ENCODE measurements at places on chromosomes 16 and 17. TPM values are rescaled to one million over a fixed set of nuclear protein-coding genes. Genes with fewer than 3 reads are reported as not detected.

The NOD2 gene
- 0.52 TPM for total RNA-seq

- peak overlapping the region; percentile 58 for H3K4me3 ChIP-seq
- DNase-seq, result no peak
- H3K36me3 ChIP-seq, result no peaks in the 10 kb centered on the region
- peaks cover 14% of the 10 kb centered on the region for H3K4me1 ChIP-seq
- peaks cover 100% of the 10 kb centered on the region for H3K27me3 ChIP-seq
Measured at GRCh38 chr17:73902416-73903181, 258.4 kb upstream of the SDK2 start.

DNA sequence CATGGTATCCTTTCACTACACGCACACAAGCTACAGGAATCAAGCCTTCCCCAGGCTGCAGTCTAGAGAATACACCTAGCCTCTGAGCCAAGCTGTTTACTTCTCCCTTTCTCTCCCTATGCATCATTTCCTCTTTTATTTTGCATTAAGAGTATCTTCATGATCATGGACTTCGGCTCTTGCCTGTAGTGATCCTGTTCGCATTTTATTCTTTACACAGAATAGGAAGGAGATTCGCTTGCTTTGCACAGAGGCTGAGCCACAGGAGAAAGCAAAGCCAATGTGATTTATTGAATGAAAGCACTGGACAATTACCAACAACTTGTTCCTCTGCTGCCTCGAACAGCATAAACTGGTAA is 172.7 kb downstream of the ANKFN1 start:
- H3K36me3 ChIP-seq, result no peaks in the 10 kb centered on the region
- DNase-seq, result no peak
- H3K27ac ChIP-seq, result no peak overlapping the region
- H3K27me3 ChIP-seq, result peaks cover 35% of the 10 kb centered on the region
- H3K4me1 ChIP-seq, result no peaks in the 10 kb centered on the region
- H3K4me3 ChIP-seq, result no peak overlapping the region

The PRSS36 gene
- 1.4 TPM for total RNA-seq

- H3K4me3 ChIP-seq, result no peak overlapping the region
- H3K4me1 ChIP-seq, result no peaks in the 10 kb centered on the region
- DNase-seq, result no peak
- H3K27me3 ChIP-seq, result no peaks in the 10 kb centered on the region
Measured at GRCh38 chr16:1809281-1809801, 15.8 kb upstream of the IGFALS start.

- H3K4me3 ChIP-seq, result no peak overlapping the region
- H3K4me1 ChIP-seq, result peaks cover 93% of the 10 kb centered on the region
- H3K36me3 ChIP-seq, result no peaks in the 10 kb centered on the region
- peak overlapping the region; percentile 83 for H3K27ac ChIP-seq
- DNase-seq, result no peak
Measured at GRCh38 chr16:67461600-67462278, 19.2 kb downstream of the ATP6V0D1 start.

- DNase-seq, result no peak
- H3K4me3 ChIP-seq, result peak overlapping the region; percentile 70
- H3K4me1 ChIP-seq, result peaks cover 16% of the 10 kb centered on the region
- no peaks in the 10 kb centered on the region for H3K36me3 ChIP-seq
- peak overlapping the region; percentile 50 for H3K27ac ChIP-seq
Measured at GRCh38 chr16:67277999-67278772, 1.1 kb upstream of the PLEKHG4 start.

DNA sequence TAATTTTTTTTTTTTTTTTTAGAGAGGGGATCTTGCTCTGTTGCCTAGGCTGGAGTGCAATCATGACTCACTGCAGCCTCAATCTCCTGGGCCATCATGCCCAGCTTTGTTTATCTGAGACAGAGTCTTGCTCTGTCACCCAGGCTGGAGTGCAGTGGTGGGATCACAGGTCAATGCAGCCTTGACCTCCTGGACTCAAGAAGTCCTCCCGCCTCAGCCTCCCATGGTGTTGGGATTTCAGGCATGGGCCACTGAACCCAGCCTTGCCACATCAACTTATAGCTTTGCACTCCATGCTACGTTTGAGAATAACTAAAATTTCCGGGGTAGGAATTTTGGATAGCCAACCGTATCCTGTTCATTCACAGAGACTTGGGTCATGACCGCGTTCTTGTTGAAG is 30.6 kb downstream of the RNF213 start:
- H3K36me3 ChIP-seq, result peaks cover 85% of the 10 kb centered on the region
- H3K4me1 ChIP-seq, result no peaks in the 10 kb centered on the region

DNA sequence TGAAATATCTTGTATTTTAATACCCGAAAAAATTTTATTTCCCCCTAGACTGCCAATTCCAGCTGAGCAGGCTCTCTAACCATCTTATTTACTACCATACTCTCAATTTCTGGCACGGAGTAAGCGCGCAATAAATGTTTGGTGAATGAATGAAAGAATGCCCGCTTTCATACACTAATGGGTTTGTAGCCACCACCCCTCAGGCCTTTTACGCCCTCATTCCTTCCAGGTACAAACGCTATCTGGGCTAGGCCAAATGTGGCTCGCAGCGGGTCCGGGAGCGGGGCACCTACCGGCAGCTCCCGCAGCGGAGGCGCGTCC is 536 bp upstream of the PLD2 start:
- peaks cover 8% of the 10 kb centered on the region for H3K36me3 ChIP-seq
- H3K27me3 ChIP-seq, result no peaks in the 10 kb centered on the region
- H3K27ac ChIP-seq, result peak overlapping the region; percentile 88
- no peak for DNase-seq
- peak overlapping the region; percentile 88 for H3K4me3 ChIP-seq
- peaks cover 41% of the 10 kb centered on the region for H3K4me1 ChIP-seq

GRCh38 chr17:38982858-38983746 is 15.9 kb upstream of the FBXO47 start:
- no peaks in the 10 kb centered on the region for H3K36me3 ChIP-seq
- no peaks in the 10 kb centered on the region for H3K27me3 ChIP-seq
- H3K4me1 ChIP-seq, result no peaks in the 10 kb centered on the region
- no peak for DNase-seq
- peak overlapping the region; percentile 70 for H3K27ac ChIP-seq

DNA sequence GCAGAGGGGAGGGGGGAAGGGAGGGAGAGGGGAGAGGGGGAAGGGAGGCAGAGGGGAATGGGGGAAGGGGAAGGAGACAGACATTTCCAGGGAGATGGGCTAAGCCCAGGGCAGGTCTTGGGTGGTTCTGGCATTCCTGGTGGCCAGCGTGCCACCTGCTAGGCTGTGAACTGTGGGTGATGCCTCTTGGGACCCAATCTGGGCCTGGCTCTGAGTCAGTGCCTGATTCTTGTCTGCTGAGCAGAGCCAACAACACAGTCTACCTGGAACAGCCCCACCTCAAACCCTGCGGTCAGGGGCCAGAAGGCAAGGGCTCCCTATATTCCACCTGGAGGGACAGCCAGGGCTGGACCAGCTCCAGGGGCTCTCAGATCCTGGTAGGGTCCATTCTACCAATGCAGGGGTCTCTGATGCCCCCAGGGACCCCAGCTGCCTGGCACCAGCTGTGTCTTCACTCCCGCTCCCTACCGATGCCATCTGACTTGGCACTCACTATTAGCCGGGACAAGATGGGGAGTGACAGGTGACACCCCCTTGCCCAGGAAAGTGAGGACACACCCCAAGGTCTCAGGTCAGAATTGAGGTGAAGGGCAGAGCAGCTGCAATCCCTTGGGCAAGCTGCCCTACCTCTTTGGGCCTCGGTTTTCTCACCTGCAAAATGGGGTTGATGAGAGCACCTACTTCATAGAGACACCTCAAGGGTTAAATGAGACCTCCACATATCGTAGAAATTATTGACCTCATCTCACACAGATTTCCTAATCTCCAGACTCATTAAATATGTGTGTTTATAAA is 87.2 kb downstream of the LITAF start:
- no peaks in the 10 kb centered on the region for H3K36me3 ChIP-seq
- no peaks in the 10 kb centered on the region for H3K27me3 ChIP-seq
- no peak overlapping the region for H3K4me3 ChIP-seq
- peaks cover 34% of the 10 kb centered on the region for H3K4me1 ChIP-seq
- no peak overlapping the region for H3K27ac ChIP-seq

DNA sequence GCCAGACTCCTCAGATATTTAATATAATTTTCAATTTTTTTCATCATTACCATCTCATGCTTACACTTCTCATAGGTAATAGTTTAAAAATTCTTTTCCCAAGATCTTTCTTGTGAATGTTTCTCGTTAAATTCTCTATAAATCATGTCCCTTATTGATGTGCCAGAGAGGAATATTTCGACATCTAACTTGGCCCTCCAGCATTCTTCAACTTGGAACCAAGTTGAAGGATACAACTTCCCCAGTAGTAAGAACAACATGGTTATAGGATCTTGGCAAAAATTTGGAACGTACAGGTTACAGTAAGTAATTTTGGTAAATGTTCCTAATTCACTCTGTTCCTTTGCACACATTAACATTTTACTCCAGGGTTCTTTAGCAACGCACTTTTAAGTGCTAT is 731.8 kb downstream of the CDH11 start:
- H3K36me3 ChIP-seq, result no peaks in the 10 kb centered on the region
- H3K4me1 ChIP-seq, result no peaks in the 10 kb centered on the region
- no peak overlapping the region for H3K27ac ChIP-seq
- no peak overlapping the region for H3K4me3 ChIP-seq
- H3K27me3 ChIP-seq, result no peaks in the 10 kb centered on the region

- no peak overlapping the region for H3K27ac ChIP-seq
- H3K36me3 ChIP-seq, result no peaks in the 10 kb centered on the region
- DNase-seq, result no peak
- no peaks in the 10 kb centered on the region for H3K27me3 ChIP-seq
- no peaks in the 10 kb centered on the region for H3K4me1 ChIP-seq
Measured at GRCh38 chr16:10355589-10355988, 30.3 kb upstream of the ATF7IP2 start.

GRCh38 chr16:73192232-73192894 is 144.4 kb upstream of the ZFHX3 start:
- no peak overlapping the region for H3K27ac ChIP-seq
- no peaks in the 10 kb centered on the region for H3K4me1 ChIP-seq
- no peak overlapping the region for H3K4me3 ChIP-seq
- peaks cover 35% of the 10 kb centered on the region for H3K27me3 ChIP-seq
- DNase-seq, result no peak
- no peaks in the 10 kb centered on the region for H3K36me3 ChIP-seq

DNA sequence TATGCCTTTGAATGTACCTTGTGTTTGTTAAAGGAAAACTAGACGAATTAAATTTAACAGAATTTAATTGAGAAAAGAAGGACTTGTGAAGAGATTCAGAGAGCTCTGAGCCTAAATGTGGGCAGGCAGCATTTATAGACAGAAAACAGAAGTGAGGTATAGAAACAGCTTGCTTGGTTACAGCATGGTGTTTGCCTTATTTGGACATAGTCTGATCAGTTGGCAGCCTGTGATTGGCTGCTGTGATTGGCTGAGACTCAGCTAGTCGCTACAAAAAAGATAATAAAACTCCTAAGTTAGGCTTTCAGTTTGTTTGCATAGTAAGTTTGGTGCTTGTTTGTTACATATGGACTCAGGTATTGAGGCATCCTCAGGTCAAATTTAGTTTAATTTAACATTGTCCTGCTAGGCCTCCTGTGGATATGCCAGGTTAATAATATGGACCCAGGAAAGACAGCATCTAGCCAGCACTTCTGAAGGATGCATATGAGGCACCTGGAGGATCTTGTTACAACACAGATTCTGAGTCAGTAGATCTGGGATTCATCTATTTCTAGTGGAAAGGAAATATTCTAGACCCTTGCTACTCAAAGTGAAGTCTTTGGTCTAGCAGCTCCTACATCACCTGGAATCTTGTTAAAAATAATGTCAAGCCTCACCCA is 43.4 kb downstream of the SLFN5 start:
- H3K27ac ChIP-seq, result no peak overlapping the region
- no peak for DNase-seq
- no peak overlapping the region for H3K4me3 ChIP-seq
- H3K27me3 ChIP-seq, result peaks cover 4% of the 10 kb centered on the region

DNA sequence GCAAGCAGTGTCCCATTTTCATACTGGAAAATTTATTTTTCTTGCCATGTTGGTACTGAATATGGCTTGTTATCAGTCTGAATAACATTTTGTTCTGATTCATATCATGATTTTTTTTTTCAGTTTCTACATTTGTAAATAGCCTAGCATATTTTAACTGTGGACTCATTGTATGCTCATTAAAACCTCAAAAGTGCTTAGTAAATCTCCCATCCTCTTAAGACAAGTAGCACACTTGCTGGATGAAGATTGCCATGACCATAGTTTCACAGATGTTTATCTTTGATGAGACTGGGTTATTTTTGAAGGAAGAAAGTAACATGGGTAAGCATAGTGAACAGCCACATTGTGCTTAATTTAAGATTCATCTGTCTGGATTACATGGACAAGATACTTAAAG is 878 bp downstream of the KRT10 start:
- H3K36me3 ChIP-seq, result peaks cover 17% of the 10 kb centered on the region
- H3K4me1 ChIP-seq, result peaks cover 50% of the 10 kb centered on the region
- no peaks in the 10 kb centered on the region for H3K27me3 ChIP-seq
- H3K4me3 ChIP-seq, result no peak overlapping the region
- peak overlapping the region; percentile 97 for H3K27ac ChIP-seq

- H3K4me1 ChIP-seq, result no peaks in the 10 kb centered on the region
- no peaks in the 10 kb centered on the region for H3K36me3 ChIP-seq
- DNase-seq, result no peak
- peaks cover 11% of the 10 kb centered on the region for H3K27me3 ChIP-seq
Measured at GRCh38 chr17:40373324-40373723, 8.8 kb upstream of the GJD3 start.

DNA sequence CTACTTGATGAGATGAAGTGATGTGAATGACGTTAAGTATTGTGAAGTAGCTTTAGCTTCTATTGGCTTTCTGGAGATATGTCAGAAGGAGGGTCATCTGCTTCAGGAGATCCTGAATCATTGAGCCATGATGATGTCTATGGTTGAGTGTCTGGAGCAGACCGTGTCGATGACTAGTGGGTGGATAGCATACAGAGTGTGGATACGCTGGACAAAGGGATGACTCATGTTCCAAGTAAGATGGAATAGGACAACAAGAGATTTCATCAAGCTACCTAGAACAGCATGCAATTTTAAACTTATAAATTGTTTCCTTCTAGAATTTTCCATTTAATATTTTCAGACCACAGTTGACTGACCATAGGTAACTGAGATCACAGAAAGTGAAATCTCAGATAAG is 116.1 kb upstream of the RBBP6 start:
- no peaks in the 10 kb centered on the region for H3K36me3 ChIP-seq
- DNase-seq, result no peak
- no peaks in the 10 kb centered on the region for H3K4me1 ChIP-seq

Data from left ventricle myocardium inferior (tissue), 1 donor.